ENCODE measurements at places on chromosomes 1 and 21.

- DNase-seq: no peak
Observed at GRCh38 chr1:106224426-106224825, 832.0 kb upstream of the PRMT6 start.

DNA sequence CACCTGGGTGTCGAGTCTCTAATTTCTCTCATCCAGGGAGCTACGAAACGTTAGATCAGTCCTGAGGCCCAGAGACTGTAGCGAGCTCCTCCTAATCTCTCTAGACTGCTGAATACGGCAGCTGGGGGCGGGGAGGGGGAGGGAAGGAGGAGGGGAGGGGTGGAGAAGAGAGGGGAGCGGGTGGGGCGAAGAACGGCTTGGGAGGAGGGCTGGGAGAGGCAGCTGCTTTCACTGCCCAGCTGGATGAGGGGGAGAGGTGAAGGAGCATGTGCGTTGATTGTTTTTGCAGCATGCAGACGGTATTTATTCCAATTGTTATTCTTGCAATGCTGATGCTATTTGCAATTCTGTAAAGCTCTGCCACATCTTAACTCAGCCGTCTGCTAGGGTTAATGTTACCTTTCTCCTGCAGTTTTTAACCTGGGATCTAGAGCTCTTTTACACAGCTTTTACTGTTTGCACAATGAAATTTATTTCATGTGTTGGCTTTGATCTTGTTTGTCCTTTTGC lies 790 bp downstream of the DNAJC6 start:
- no peak for DNase-seq

GRCh38 chr1:230131457-230131856 lies 64.4 kb downstream of the GALNT2 start:
- no peak for DNase-seq

GRCh38 chr1:14733048-14733778 lies 134.7 kb downstream of the KAZN start:
- no peak for DNase-seq

DNA sequence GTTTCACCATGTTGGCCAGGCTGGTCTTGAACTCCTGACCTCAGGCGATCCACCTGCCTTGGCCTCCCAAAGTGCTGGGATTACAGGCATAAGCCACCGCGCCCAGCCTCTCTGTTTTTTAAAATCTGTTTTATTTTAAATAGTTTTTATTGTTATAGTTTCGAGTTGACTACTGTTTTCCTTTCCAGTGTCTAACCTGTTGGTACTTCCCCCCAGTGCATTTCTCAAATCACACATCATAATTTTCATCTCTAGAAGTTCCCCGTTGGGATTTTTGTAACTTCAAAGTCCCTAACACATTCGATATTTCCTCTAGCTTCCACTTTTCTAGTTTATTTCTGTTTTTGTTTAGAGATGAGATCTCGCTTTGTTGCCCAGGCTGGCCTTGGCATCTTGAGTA lies 7.5 kb downstream of the HES4 start:
- DNase-seq: no peak

- DNase-seq: no peak
Observed at GRCh38 chr1:183466781-183467180, 5.5 kb upstream of the SMG7 start.
